ENCODE measurements at places on chromosomes 16 and 17.
A peak's percentile ranks its signal among the peaks of the same experiment; 100 is the strongest.

DNA sequence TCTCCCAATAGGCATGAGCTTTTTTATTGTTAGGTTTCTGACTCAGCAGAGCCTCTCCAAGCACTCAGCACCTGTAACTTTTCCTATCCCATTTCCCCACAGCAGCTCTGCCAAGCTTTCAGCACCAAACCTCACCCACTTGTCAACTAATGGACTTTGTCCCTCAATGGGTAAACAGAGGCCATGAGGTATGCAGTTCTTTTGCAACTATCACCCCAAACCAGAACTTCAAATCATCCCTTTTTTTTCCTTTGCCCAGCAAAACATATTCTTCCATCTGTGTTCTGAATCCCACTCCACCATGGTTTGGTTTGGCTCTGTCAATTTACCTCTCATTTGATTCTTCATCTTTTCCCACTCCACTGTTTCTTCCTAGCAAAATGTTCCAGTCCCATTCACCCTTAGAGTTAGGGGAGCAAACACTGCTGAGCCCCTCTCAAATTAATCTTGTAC lies 58.1 kb downstream of the TOX3 start:
- DNase-seq, result no peak

DNA sequence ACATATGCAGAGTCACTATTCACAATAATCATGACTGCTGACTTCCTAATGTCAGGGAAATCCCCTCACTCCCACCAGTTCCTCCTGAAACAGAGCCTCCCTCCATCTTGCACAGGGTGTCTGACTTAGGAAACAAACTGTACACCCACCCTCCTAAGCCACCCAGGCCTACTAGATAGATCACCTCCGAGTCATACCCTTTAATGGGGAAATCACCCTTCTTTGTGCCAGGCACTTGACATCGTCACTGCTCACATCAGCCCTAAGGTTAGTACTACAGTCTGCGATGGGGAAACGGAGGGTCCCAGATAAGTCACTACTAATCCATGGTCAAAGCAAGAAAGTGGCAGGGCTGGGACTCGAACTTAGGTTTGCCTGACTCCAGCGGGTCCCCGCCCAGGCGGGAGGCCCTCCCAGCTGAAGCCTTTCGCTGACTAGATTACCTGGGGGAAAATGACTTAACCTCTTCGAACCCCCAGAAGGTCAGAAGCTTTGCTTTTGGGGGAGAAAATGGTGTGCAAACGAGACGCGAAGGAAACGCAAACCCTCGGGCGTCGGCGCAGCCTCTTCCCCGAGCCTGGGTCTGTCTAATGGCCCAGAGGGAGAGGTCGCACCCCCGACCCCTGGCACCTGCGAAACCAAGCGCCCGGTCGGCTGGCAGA lies 3.4 kb upstream of the MLLT6 start:
- peak; percentile 87 for DNase-seq

DNA sequence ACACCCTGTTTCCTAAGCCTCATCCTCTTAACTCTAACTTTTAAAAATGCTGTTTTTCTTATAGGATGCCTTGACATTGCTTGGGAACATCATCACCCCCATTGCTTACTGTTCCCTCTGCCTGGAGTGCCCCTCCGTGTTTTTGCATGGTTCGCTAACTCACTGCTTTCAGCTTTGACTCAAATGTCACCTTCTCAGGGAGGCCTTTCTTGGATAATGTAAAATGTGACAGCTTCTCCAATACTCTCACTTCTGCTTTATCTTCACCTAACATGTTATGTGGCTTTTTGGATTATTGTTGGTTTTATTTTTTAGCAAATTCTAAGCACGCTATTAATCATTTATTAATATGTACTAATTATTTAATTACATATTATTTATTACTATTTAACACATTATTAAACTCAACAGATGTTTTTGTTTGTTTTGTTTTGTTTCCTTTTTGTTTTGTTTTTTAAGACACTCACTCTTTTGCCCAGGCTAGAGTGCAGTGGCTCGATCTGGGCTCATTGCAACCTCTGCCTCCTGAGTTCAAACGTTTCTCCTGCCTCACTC lies 3.8 kb downstream of the CRYM start:
- DNase-seq, result no peak

- no peak for DNase-seq
These were observed 280.9 kb downstream of the MAP2K4 start for GRCh38 chr17:12301551-12301950.

GRCh38 chr17:46179375-46179999 lies 13.7 kb downstream of the KANSL1 start:
- peak; percentile 45 for DNase-seq

DNA sequence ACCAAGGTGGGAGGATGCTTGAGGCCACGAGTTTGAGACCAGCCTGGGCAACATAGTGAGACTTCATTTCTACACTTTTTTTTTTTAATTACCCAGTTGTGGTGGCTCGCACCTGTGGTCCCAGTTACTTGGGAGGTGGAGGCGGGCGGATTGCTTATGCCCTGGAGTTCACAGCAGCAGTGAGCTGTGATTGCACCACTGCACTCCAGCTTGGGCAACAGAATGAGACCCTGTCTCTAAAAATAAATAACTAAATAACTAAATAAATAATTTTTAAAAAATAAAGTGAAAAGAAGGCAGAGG lies 9.3 kb downstream of the DNAI2 start:
- DNase-seq, result no peak

- DNase-seq, result no peak
These were observed 40.8 kb downstream of the MRC2 start for GRCh38 chr17:62668091-62668804.

DNA sequence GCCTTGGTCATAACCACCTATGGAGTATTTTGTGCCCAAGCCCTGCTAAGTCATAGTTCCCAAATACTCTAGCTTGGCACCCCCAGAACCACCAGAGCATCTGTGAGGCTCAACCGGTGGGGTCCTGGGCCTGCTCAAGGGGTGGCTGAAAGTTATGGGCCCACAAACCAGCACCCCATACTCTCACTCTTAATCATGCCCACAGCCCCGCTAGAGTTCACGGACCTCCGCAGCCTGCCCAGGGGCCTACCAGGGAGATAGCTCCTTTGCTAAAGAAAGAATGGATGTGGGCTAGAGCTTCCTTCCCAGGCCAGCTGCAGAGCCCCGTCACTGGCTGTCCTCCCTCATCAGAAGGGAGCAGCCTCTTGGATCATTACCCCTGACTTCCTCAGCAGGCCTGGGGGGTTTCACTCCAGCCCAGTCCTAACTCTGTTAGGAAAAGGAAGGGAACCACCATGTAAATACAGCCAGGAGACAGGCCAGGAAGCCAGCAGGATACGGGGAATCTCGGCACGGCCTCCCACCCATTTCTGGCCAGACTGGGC lies 1.4 kb downstream of the GIT1 start:
- peak; percentile 24 for DNase-seq

GRCh38 chr17:5975661-5976060 lies 94.5 kb upstream of the WSCD1 start:
- no peak for DNase-seq

Measured in activated CD4-positive, alpha-beta T cell treated with anti-CD3 and anti-CD28 coated beads, Interleukin-2, Interleukin-6, amounts not matched to agents 100 ng/mL and 50 ng/mL, durations not matched to agents 16 hours and 8 hours (primary cell).